ENCODE measurements at places on chromosomes 3 and 15.

DNA sequence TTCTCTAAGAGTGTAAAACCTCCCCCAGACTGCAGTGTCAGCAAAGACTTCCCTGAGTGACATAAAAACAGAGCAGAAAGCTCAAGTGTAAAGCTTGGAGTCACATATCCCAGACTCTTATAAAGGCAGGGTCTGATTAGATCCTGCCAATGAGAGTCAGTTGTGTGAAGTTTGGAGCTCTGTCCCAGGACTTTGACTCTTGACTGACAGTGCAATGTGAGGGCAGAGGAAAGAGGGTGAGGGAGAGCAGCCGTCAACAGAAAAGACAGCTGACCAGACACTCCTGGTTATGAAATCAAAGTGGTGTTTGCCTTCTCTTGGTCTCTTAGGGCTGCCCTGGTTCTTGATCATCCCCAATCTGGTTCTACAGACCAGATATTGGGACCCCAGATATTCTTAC is 393.2 kb downstream of the ERC2 start:
- DNase-seq: no peak

GRCh38 chr15:101664303-101664913 is 12.2 kb upstream of the TM2D3 start:
- DNase-seq: no peak

GRCh38 chr15:76987896-76988860 is 6.7 kb upstream of the PSTPIP1 start:
- no peak for DNase-seq

- peak; percentile 86 for DNase-seq
These were observed at the start of gene EFCAB12 for GRCh38 chr3:129428376-129429079. TSS of gene EFCAB12 (minus strand) at chr3:129428636. CDS start at chr3:129428488, 148 bp downstream.

GRCh38 chr15:65578904-65579728 is 31.8 kb downstream of the INTS14 start:
- DNase-seq: no peak

GRCh38 chr15:96166223-96167200 is 164.0 kb upstream of the NR2F2 start:
- no peak for DNase-seq

GRCh38 chr3:140319739-140320138 is 358.1 kb upstream of the TRIM42 start:
- DNase-seq: no peak

DNA sequence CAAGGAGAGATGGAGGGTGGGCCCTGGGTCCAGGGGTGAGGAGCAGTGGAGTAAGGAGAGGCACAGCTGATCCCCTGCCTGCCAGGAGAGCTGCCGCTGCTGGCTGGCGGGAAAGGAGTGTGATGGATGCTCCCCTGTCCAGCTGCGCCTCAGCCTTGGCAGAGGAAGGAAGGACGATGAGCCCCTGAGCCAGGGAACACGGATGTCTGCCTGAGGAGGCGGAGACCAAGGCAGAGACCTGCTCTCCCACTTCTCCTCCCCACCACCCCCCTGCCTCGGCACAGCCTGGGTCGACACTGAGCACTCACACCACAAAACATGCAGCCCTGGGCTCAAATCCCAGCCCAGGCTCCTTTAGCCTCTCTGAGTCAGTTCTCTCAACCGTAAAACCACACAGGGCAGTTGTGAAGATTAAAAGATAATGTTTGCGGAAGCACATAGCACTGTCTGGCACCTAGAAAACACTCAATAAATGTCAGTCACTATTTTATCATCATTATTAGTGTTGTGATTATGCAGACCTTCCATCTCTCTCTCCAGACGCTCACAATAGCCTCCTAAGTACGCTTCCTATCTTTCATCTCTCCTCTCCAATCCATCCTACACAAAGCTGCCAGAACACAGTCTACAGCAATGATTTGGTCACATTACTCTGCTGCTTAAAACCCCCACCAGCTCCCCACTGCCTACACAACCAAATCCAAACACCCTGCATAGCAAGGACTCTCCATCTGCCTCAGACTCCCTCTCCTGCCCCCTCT is 52.2 kb downstream of the SEMA5B start:
- peak; percentile 85 for DNase-seq

DNA sequence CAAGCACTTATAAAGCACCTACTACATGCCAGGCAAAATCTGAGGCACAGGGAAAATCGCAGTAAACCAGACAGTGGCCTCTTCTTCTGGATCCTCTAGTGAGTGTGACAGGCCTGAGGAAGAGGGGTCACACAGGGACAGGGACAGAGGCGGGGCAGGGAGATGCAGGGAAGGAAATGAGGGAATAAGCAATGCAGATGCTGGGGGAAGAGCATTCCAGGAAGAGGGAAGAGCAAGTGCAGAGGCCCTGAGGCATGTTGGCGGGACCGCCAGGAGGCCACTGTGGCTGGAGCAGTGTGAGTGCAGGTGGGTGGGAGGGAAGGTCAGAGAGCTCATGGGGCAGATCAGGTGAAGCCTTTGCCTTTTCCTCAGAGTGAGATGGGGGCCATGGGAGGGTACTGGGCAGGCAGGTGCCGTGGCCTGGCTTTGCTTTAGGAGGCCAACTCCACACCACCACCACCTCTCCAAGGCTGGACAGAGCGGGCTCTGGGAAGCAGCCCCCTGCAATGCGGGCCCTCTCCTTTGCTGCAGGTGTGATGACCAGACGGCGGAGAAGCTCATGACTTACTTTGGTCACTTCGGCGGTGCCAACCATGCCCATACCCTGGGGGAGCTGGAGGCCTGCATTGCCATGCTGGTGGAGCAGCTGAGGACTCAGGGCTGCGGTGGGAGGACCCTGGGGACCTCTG is 26.8 kb upstream of the GP9 start:
- no peak for DNase-seq

GRCh38 chr3:1971780-1972179 is 126.9 kb upstream of the CNTN4 start:
- DNase-seq: no peak

- no peak for DNase-seq
These were observed 99.6 kb downstream of the RPLP1 start for GRCh38 chr15:69552057-69552815.

DNA sequence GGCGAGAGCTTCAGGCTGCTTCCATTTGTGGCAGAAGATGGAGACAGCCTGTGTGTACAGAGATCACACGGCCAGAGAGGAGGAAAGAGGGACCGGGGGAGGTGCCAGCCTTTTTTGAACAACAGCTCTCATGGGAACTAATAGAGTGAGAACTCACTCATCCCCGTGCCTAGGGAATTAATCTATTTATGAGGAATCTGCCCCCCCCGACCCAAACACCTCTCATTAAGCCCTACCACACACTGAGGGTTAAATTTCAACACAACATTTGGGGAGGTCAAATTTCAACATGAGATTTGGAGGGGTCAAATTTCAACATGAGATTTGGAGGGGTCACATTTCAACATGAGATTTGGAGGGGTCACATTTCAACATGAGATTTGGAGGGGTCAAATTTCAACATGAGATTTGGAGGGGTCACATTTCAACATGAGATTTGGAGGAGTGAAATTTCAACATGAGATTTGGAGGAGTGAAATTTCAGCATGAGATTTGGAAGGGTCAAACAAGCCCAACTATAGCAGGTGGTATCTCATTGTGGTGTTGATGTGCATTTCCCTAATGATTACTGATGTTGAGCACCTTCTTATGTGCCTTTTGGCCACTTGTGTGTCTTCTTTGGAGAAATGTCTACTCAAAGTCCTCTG is 20.6 kb upstream of the RFTN1 start:
- DNase-seq: no peak

GRCh38 chr3:8660175-8661118 is 15.8 kb upstream of the SSUH2 start:
- no peak for DNase-seq

GRCh38 chr3:50953825-50954414 is 279.2 kb downstream of the DOCK3 start:
- no peak for DNase-seq

DNA sequence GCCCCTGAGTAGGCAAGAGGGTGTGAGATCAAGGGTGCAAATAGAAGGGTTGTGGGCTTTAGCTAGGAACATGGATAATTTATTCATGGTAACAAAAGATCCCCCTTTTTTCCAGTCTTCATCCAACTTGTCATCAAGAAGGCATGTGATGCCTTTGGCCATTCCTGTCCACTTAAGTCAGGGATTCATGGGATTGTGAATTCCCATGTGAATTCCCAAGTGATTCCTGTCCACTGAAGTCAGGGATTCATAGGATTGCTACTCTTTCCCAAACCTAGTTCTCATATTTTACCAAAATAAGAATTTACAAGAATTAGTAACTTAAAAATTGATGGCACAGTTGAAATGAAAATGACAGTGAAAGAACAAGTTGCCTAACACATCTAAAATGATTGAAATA is 40.8 kb downstream of the HMG20A start:
- DNase-seq: no peak

- DNase-seq: no peak
These were observed 419.5 kb downstream of the LPP start for GRCh38 chr3:188573291-188573940.

DNA sequence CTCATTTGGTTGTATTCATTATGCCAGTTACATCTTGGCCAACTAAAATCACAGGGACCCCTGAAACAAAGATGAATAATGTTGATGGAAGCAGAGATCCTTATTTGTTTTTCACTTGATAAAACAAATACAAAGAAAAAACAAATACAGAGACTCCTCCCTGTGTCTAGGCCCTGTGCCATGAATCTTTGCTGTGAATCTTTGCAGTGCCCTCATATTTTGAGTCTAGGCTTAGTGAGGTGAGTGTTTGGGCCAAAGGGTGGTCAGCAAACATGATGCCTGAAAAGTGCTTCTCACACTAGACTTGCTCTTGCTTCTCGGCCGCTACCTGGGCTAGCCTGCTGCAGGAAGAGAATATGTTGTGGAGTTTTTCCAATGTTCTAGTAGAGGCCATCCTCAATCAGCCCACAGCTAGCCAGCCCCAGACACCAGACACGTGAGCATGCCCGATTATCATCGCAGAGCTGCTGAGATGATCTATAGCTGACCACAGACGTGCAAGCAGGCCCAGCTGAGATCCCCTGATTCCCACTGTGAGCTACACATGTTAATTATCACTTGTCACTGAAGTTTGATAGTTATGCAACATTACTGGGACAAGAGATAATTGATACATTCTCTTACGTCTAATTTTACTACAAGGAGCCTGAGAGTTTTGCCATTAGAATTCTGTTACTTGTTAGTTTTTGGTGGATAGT is 191.4 kb downstream of the THRB start:
- no peak for DNase-seq

GRCh38 chr3:127613406-127613805 is 15.2 kb downstream of the MCM2 start:
- no peak for DNase-seq

All from urinary bladder (tissue), 4 donors.